ENCODE measurements at places on chromosomes 6 and 20. TPM values are rescaled to one million over a fixed set of nuclear protein-coding genes. Genes with fewer than 3 reads are reported as not detected.

TCP11 gene
- 1.9 TPM for polyA plus RNA-seq

DDO gene
- polyA plus RNA-seq: 1.1 TPM

- no peak for DNase-seq
These were observed 21.1 kb downstream of the SMPDL3A start for GRCh38 chr6:122810189-122810588.

C20orf141 gene
- polyA plus RNA-seq: not detected

Data from left renal cortex interstitium (tissue), 4 donors.